ENCODE measurements at places on chromosomes 2 and 18. TPM values are rescaled to one million over a fixed set of nuclear protein-coding genes. Genes with fewer than 3 reads are reported as not detected.

CRYBA2 gene
- not detected for total RNA-seq

DNA sequence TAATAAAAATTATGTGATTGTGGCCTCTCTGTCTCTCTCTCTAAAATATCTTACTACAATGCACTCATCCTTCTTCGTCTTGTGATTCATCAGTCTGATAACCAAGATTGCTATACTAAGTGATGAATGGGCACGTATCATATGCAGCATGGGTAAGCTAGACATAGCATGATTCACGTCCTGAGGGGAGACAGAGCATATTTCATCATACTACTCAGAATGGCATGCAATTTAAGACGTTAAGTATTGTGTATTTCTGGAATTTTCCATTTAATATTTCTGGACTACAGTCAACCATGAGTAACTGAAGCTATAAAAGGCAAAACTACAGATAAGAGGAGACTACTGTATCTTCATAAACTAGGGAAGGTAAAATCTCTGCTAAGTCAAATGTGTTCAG lies 97.0 kb upstream of the CD226 start:
- DNase-seq = no peak

EPHA4 gene
- total RNA-seq = 1.7 TPM

DNA sequence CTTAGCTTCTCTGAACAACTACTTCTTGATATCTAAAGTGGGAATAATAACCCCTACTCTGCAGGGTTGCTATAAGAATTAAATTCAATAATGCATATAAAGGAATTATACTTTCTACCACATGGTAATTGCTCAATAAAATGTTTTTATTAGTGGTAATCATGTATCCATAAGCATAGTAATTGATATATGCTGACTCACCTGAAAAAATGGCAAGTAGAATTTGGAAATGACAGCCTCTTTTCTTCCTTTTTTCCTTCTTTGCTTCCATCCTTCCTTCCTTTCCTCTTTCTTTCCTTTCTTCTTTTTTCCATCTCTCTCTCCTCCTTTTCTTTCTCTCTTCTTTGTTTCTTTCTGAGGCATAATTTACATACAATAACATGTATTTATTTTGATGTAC lies 65.3 kb downstream of the DPP10 start:
- no peak for DNase-seq

MYO7B gene
- 0.63 TPM for total RNA-seq

DNA sequence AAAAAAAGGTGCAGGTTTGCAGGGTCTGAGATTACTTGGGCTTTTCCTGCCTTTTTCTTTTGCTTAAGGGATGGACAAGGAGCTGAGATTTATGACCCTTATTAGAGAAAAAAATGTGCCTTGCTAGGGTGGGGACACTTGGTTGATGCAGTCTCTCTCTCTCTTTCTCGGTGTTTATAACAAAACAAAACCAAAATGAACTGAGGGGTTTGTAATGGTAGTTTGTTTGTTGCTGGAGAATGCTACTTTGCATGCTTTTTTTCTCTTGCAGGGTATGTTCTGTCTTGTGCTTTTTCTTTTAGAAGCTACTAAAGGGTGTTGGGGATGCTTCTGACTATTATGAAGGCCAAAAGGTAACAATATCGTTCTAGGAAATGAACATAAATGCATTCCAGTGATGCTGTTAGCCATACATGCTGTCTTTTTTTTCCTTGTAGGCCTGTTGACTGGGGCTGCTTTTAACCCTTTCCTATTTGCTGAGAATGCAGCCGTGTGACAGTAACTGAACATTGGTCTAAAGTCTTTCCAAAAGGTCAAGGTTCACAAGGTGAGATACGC lies 435 bp downstream of the ZNF532 start:
- no peak for DNase-seq

GRCh38 chr2:146388757-146389156 lies 1456.1 kb upstream of the ACVR2A start:
- DNase-seq = no peak

OR6B3 gene
- not detected for total RNA-seq

DNA sequence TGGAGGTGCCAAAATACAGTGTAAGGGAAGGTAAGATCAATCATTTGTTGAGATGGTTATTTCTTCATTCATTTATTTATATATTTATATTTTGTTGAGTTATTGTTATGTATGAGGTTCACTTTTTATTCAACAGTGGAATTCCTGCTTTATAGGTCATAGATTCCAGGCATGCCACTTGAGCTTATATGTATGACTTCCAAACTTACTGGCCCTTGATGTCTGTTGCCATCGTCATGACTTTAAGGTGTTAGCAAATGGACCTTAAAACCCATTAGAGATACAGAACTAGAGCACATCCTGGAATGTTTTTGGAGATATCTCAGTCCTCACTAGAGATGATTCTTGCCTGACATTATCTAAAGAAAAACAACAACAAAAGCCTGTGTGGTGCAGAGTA lies 25.9 kb downstream of the CCDC85A start:
- no peak for DNase-seq

DNAH6 gene
- total RNA-seq = 1.9 TPM

GRCh38 chr2:36650031-36650829 lies 46.3 kb upstream of the VIT start:
- no peak for DNase-seq

DNA sequence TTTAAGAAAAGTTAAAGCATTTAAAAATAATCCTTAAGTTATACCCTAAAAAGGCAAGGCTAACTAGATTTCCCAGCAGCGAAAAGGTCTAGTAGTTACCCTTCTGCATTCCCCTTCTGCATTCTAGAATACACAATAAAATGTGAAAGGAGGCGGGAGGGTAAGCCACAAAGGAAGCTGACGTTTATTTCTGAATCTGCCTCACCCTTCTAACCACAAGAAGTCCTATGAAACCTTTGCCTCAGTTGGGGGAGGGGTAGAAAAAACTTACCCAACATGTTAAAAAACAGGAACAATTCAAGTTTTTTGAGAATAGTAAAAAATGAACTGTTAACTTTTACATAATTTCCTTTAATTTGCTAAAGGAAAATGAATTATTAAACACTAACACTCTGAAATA lies 11.3 kb downstream of the STK17B start:
- DNase-seq = no peak
